ENCODE measurements at places on chromosomes 1 and 21.

GRCh38 chr1:12539705-12540579 lies 78.1 kb downstream of the DHRS3 start:
- H3K27ac ChIP-seq, result no peak overlapping the region
- no peaks in the 10 kb centered on the region for H3K36me3 ChIP-seq
- peaks cover 9% of the 10 kb centered on the region for H3K4me1 ChIP-seq
- no peak overlapping the region for H3K4me3 ChIP-seq
- no peak for DNase-seq
- H3K27me3 ChIP-seq, result no peaks in the 10 kb centered on the region

DNA sequence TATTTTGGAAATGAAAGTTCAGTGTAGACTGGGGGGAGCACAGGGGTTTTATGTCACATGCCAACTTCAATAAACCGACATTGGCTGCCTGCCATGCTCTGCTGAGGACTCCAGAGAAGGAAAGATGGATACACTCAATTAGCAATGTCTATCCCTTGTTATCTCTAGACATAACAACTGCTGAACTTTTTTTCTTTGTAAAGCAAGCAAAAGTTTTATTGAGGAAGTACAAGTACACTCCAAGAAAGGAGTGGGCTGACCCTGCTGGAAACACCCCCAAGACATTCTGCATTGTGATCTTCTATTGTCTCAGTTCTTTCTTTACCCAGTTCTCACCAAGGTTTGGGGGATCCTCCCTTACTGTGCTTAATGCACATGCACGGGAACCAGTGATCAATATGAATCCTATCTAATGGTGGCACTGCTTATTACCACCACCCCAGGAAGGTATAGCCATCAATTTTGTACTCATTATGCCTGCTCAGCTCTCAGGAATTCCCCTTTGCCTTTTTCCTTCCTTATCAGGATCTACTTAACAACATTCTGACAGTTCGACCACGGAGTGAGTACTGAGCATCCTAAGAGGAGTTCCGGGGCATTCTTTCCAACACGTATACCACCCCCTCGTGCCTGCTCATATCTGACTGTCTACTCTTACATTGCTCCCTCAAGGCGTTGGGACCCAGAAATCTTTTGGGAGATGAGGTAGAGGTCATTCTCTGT lies 28.7 kb downstream of the SYNJ1 start:
- H3K27ac ChIP-seq, result no peak overlapping the region
- no peaks in the 10 kb centered on the region for H3K36me3 ChIP-seq
- no peak overlapping the region for H3K4me3 ChIP-seq

- no peak for DNase-seq
- no peak overlapping the region for H3K4me3 ChIP-seq
- H3K4me1 ChIP-seq, result no peaks in the 10 kb centered on the region
- H3K27me3 ChIP-seq, result no peaks in the 10 kb centered on the region
These were observed 36.4 kb downstream of the ZNF684 start for GRCh38 chr1:40567825-40568224.

- no peak for DNase-seq
- H3K27me3 ChIP-seq, result no peaks in the 10 kb centered on the region
- no peaks in the 10 kb centered on the region for H3K36me3 ChIP-seq
- no peak overlapping the region for H3K4me3 ChIP-seq
These were observed 14.8 kb upstream of the PSMA5 start for GRCh38 chr1:109441069-109441468.

- no peaks in the 10 kb centered on the region for H3K36me3 ChIP-seq
- no peaks in the 10 kb centered on the region for H3K27me3 ChIP-seq
- peak overlapping the region; percentile 56 for H3K27ac ChIP-seq
- peaks cover 78% of the 10 kb centered on the region for H3K4me1 ChIP-seq
- peak; percentile 82 for DNase-seq
These were observed 26.5 kb downstream of the SSBP3 start for GRCh38 chr1:54379555-54380289.

- no peak for DNase-seq
- H3K27me3 ChIP-seq, result no peaks in the 10 kb centered on the region
- H3K27ac ChIP-seq, result no peak overlapping the region
- no peaks in the 10 kb centered on the region for H3K4me1 ChIP-seq
- no peak overlapping the region for H3K4me3 ChIP-seq
These were observed 12.7 kb downstream of the RHEX start for GRCh38 chr1:206065547-206066145.

GRCh38 chr1:174789399-174789798 lies 210.3 kb upstream of the CACYBP start:
- H3K27me3 ChIP-seq, result no peaks in the 10 kb centered on the region
- H3K4me3 ChIP-seq, result no peak overlapping the region
- DNase-seq, result no peak
- H3K36me3 ChIP-seq, result no peaks in the 10 kb centered on the region
- H3K4me1 ChIP-seq, result no peaks in the 10 kb centered on the region
- H3K27ac ChIP-seq, result no peak overlapping the region

GRCh38 chr1:179014123-179014522 lies 11.6 kb upstream of the FAM20B start:
- peaks cover 5% of the 10 kb centered on the region for H3K4me1 ChIP-seq
- H3K4me3 ChIP-seq, result no peak overlapping the region
- no peaks in the 10 kb centered on the region for H3K36me3 ChIP-seq
- no peaks in the 10 kb centered on the region for H3K27me3 ChIP-seq
- H3K27ac ChIP-seq, result no peak overlapping the region

DNA sequence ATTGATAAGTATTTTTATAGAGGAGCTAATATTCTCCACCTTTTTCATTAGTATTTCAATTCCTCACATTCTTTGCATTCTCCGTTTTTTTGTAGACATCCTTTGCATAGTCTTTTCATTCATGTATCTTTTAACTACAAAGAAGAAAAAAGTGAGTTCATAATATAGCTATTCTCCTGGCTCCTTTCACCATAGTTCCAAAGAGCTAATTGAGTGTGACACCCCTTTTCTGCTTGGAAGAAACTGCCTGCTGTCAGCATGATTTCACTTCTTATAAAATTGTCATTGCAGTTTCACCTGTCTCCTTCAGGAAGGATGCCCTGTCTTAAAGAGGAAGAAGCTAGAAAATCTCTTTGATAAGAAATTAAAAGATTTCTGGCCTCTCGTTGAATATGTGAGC lies 991.1 kb downstream of the KCNT2 start:
- no peaks in the 10 kb centered on the region for H3K4me1 ChIP-seq
- no peaks in the 10 kb centered on the region for H3K27me3 ChIP-seq
- no peaks in the 10 kb centered on the region for H3K36me3 ChIP-seq
